Hematopoietic multipotent progenitor cell treated with erythropoietin and hydrocortisone succinate and interleukin-3 and kit ligand, for 17 days (in vitro differentiated cells): ENCODE measurements at places on chromosomes 3 and 15.

DNA sequence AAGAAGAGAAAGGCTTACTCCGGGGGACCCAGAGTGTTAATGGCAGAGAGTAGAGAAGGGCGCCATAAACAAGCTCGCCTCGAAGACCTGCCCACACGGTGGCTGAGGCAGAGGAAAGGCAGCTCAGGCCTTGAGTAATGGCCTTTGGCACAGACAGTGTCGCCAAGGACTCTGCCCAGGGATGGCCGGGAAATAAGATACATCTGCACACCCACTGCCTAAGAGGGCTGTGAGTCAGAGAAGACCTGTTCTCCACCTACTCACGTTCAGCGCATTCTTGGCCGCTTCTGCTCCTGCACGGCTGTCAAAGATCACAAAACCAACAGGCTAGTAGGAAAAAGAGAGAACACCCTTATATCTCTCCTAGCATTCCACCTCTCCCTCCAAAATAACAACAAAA is 26.2 kb downstream of the RBPMS2 start:
- no peak for DNase-seq

GRCh38 chr15:31236184-31237042 is 90.2 kb upstream of the KLF13 start:
- no peak for DNase-seq

DNA sequence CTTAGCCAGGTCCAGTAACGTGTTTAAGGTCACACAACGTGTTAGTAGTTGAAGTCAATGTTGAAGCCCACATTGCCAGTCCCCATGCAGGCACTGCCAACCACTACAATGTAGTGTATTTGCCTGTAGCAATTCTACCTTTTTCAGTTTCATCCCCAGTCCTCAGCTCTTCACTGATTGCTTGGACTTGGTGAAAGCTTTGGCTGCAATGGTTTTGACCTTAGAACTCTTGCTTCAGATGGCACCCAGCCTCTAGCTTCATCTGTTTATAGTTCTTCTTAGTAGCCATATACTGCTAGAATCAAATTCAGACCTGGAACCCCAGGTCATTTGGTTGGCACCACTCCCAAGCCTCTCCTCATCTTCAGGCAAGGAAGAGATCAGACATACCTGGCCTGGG is 345.4 kb upstream of the SEMA6D start:
- no peak for DNase-seq

DNA sequence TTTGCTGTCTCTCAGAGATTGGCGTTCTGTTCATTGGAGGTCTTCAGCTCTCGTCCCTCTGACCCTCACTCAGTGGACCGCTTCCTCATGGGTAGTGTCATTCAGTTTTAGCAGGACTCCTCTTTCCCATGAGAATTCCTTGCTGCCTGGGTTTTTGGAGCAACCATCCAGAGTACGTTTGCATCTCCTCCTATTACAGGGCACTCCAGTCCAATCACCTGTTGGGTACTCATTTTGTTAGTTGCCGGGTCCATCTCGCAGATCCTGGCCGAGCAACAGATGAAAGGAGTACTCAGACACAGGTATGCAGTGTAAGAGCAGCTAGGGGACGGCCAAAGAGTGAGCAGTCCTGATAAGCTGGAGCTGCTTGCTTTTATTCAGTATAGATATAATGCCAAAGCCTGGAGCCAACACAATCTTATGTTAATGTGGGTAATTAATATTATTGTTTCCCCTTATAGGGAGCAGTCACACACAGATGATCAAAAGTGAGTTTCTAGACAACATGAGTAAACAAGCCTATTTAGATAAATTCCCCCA is 49.6 kb downstream of the ISG20 start:
- DNase-seq = no peak

GRCh38 chr15:82751308-82751707 is 41.6 kb upstream of the AP3B2 start:
- DNase-seq = no peak

- no peak for DNase-seq
Observed at GRCh38 chr3:33167716-33168336, 50.8 kb downstream of the SUSD5 start.

GRCh38 chr3:169304716-169305115 is 358.8 kb downstream of the MECOM start:
- no peak for DNase-seq

GRCh38 chr15:58383876-58384275 is 47.9 kb upstream of the LIPC start:
- no peak for DNase-seq

DNA sequence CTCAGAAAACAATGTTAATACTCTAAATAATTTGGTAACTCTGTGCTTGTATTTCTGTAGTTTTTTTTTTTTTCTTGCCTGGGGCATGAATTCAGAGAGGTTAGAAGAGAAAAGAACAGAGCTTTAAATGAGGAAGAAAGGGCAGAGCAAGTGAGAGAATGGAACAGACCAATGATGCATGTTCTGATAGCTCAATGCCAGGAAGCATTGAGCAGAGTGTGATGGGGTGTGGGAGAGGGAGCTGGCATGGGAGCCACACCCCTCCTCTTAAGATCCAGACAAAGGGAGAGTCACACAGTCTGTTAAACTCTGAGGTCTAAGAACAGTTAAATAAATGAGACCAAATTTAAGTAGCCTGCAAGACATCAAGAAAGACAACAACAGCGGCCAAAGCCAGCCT is 538.6 kb downstream of the TUSC7 start:
- DNase-seq = no peak
